Gastroesophageal sphincter (tissue), 4 donors: ENCODE measurements at places on chromosomes 16 and 17.

- H3K27me3 ChIP-seq, result peaks cover 85% of the 10 kb centered on the region
- no peak overlapping the region for H3K27ac ChIP-seq
- no peak overlapping the region for H3K4me3 ChIP-seq
- H3K36me3 ChIP-seq, result no peaks in the 10 kb centered on the region
These were observed 23.1 kb upstream of the C16orf78 start for GRCh38 chr16:49350265-49351095.

DNA sequence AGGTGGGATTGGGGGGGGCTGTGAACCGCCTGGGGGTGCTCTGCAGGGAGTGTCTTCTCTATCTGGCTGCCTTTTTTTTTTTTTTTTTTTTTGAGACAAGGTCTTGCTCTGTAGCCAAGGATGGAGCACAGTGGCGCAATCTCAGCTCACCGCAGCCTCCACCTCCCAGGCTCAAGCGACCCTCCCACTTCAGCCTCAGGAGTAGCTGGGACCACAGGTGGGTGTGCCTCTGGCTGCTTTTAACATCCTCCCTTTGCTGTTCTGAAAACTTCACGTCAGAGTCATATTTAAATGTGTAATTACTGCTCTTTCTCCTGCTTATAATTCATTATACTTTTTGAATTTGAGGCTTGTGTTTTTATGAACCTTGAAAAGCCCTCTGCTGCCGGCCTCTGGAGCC lies 78.4 kb downstream of the ZNF778 start:
- peak overlapping the region; percentile 92 for H3K27ac ChIP-seq
- no peaks in the 10 kb centered on the region for H3K36me3 ChIP-seq
- H3K4me3 ChIP-seq, result no peak overlapping the region
- H3K27me3 ChIP-seq, result no peaks in the 10 kb centered on the region

GRCh38 chr17:77499699-77500435 lies 359.1 kb downstream of the SEC14L1 start:
- H3K27me3 ChIP-seq, result no peaks in the 10 kb centered on the region
- H3K4me1 ChIP-seq, result peaks cover 3% of the 10 kb centered on the region
- no peak overlapping the region for H3K4me3 ChIP-seq
- no peak overlapping the region for H3K27ac ChIP-seq

DNA sequence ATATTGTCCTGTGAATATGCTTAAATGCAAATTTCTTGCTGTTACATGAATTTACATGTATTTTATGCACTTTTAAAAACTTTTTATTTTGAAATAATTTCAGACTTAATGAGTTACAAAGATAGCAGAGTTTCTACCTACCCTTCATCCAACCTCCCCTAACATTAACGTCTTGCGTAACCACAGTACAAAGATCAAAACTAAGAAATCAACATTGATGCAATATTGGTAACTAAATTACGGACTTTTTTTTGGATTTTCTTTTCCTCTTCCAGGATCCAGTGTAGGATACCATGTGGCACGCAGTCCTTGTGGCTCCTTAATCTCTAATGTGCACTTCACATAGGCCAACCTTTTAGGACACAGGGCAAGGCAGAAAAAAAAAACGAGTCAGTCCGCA lies 124.9 kb downstream of the ABCC12 start:
- H3K4me3 ChIP-seq, result no peak overlapping the region
- no peaks in the 10 kb centered on the region for H3K36me3 ChIP-seq
- H3K27me3 ChIP-seq, result no peaks in the 10 kb centered on the region
- no peak for ATAC-seq

- no peaks in the 10 kb centered on the region for H3K4me1 ChIP-seq
- H3K4me3 ChIP-seq, result no peak overlapping the region
- H3K36me3 ChIP-seq, result no peaks in the 10 kb centered on the region
These were observed 14.8 kb downstream of the ATP2A3 start for GRCh38 chr17:3949418-3949817.

DNA sequence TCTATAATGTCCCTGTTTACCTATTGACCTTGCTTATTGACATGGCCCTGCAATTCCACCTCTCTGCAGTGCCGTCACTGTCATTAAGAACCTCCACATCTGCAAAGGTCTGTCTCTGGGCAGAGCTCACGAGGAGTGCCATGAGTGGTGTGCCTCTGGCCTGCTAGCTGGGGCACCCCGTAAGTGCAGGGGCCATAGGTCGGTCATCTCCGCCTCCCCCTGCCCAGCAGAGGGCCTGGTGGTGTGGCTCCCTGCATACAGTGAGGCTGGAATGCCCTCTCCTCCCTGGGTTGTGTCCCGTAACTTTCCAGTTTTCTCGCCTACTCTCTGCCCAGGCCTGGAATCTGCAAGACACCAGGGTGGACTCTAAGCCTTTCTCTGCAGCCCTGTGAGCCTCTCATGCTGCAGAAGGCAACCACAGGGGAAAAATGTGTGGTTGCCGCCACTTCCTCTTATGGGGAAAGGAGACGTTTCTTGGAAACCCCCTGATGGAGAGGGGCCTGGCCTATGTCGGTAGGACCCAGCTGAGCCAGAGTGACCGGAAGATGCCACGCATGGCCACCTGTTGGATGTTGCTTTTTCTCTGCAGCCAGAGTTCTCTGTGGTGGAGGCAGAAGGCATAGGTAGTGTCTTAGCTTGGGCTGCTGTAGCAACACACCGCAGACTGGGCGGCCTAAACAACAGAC lies 2.7 kb upstream of the SNX20 start:
- no peaks in the 10 kb centered on the region for H3K27me3 ChIP-seq
- H3K4me3 ChIP-seq, result no peak overlapping the region
- H3K4me1 ChIP-seq, result no peaks in the 10 kb centered on the region
- no peaks in the 10 kb centered on the region for H3K36me3 ChIP-seq
- ATAC-seq, result no peak

GRCh38 chr16:82504836-82505235 lies 121.9 kb upstream of the CDH13 start:
- peaks cover 40% of the 10 kb centered on the region for H3K27me3 ChIP-seq
- H3K4me1 ChIP-seq, result no peaks in the 10 kb centered on the region
- no peak for ATAC-seq
- H3K4me3 ChIP-seq, result no peak overlapping the region
- no peaks in the 10 kb centered on the region for H3K36me3 ChIP-seq

DNA sequence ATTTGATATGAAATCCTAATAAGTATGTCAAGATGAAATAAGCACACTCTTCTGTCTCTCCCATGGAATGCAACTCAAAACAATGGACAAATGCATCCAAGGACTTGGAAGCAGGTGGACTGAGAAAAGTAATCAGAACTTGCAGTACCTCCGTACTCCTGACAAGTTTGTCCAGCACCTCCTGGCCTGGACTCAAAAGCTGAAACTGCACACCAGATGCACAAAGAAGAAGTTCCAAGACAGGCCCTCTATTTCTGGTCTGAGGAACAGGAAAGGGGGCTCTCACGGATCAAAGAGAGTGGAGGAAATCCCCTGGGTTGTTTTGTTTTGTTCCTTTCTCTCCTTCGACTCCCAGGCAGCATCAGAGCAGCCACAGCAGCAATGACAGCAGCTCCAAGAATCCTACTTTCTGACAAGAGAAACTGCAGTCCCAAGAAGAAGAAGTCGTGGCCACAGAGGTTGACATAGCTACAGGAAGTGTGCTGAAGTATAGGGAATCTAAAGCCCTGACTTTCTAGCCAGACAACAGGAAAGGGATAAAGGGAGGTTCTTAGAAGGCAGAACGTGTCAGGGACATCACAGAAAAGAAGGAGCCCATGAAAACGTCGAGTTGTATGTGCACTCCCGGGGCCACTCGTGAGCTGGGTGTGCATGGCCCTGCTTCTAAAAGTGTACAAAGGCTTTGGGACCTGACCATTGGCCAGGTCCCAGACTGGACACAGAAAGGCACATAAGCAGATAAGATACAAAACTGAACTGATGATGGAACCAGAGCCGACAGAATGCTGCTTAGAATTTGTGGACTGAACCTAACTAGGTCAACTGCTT lies 29.3 kb downstream of the AKAP10 start:
- no peaks in the 10 kb centered on the region for H3K27me3 ChIP-seq
- no peak overlapping the region for H3K4me3 ChIP-seq
- peaks cover 42% of the 10 kb centered on the region for H3K36me3 ChIP-seq
- ATAC-seq, result no peak
- peaks cover 40% of the 10 kb centered on the region for H3K4me1 ChIP-seq

- no peak for ATAC-seq
- H3K4me1 ChIP-seq, result no peaks in the 10 kb centered on the region
- no peaks in the 10 kb centered on the region for H3K27me3 ChIP-seq
- no peak overlapping the region for H3K4me3 ChIP-seq
- no peak overlapping the region for H3K27ac ChIP-seq
These were observed 22.7 kb downstream of the LCMT1 start for GRCh38 chr16:25134166-25134700.

DNA sequence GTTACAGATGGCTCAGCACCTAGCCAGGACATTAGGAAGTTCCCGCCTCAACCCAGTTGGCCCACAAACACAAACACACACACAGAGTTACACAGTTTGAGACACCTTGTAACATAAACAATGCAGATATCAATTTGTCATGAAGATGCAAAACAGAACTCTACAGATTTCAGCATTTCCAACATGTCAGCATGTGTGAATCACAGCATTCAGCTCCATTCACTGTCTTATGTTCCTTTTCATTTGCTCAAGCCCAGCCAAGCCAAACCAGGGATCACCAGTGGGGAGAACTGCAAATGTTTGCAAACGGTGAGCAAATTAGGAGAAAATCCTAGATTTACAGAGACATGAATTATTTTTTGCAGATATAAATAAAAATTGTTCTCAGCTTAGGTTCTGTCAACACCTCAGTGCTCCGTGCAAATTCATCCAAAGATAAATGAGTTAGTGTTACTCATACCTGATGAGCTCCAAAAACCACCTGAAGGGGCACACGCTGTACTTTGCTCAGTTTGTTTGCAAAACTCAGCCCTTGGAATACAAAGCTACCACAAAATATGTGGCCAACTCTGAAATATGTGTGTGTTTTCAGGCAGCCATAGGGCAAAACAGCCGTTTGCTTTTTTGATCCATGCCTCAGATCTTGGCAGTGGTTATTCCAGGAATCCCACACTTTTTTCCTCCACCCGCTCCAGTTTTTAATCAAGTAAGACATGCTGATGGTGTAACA lies 16.3 kb upstream of the COX10 start:
- ATAC-seq, result no peak
- H3K4me3 ChIP-seq, result no peak overlapping the region
- no peaks in the 10 kb centered on the region for H3K27me3 ChIP-seq

GRCh38 chr16:19882646-19883045 lies 2.0 kb downstream of the GPRC5B start:
- H3K4me3 ChIP-seq, result no peak overlapping the region
- no peak for ATAC-seq
- H3K27me3 ChIP-seq, result peaks cover 36% of the 10 kb centered on the region
- no peaks in the 10 kb centered on the region for H3K36me3 ChIP-seq
- H3K4me1 ChIP-seq, result peaks cover 9% of the 10 kb centered on the region
- H3K27ac ChIP-seq, result peak overlapping the region; percentile 58

GRCh38 chr16:87958632-87959031 lies 7.4 kb downstream of the BANP start:
- no peaks in the 10 kb centered on the region for H3K27me3 ChIP-seq
- H3K4me3 ChIP-seq, result no peak overlapping the region
- ATAC-seq, result no peak
- H3K27ac ChIP-seq, result no peak overlapping the region
- peaks cover 32% of the 10 kb centered on the region for H3K36me3 ChIP-seq

GRCh38 chr16:61770301-61770700 lies 265.9 kb downstream of the CDH8 start:
- no peaks in the 10 kb centered on the region for H3K27me3 ChIP-seq
- H3K36me3 ChIP-seq, result no peaks in the 10 kb centered on the region
- ATAC-seq, result no peak
- H3K4me1 ChIP-seq, result no peaks in the 10 kb centered on the region
- no peak overlapping the region for H3K27ac ChIP-seq
- no peak overlapping the region for H3K4me3 ChIP-seq

DNA sequence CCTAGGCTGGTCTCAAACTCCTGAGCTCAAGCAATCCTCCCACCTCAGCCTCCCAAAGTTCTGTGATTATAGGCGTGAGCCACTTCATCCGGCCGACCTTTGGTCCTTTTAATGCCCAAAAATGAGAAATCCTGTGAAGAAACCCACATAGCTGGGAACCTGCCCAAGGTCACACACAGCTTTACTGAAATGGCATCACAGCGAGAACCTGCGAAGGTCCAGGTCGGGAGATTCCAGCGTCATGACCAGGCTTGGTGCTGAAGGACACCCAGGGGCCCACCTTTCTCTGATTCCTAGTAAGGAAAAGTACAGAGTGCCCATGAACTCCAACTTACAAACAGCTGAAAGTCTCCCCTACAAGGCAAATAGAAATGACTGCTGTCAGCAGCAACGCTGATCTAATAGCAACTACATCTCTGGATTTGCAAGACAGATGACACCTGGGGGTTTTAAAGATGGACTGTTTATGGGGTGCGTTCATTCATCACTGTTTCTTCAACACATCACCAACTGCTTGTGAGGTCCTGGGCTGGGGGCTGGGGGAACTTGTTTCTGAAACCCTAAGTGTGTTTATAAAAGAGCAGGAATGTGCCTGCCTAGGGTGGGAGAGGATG lies 24.5 kb upstream of the DNAH17 start:
- H3K27ac ChIP-seq, result no peak overlapping the region
- H3K36me3 ChIP-seq, result no peaks in the 10 kb centered on the region
- peaks cover 21% of the 10 kb centered on the region for H3K4me1 ChIP-seq
- no peak overlapping the region for H3K4me3 ChIP-seq
- no peaks in the 10 kb centered on the region for H3K27me3 ChIP-seq
